ENCODE measurements at places on chromosomes 7 and 10.

DNA sequence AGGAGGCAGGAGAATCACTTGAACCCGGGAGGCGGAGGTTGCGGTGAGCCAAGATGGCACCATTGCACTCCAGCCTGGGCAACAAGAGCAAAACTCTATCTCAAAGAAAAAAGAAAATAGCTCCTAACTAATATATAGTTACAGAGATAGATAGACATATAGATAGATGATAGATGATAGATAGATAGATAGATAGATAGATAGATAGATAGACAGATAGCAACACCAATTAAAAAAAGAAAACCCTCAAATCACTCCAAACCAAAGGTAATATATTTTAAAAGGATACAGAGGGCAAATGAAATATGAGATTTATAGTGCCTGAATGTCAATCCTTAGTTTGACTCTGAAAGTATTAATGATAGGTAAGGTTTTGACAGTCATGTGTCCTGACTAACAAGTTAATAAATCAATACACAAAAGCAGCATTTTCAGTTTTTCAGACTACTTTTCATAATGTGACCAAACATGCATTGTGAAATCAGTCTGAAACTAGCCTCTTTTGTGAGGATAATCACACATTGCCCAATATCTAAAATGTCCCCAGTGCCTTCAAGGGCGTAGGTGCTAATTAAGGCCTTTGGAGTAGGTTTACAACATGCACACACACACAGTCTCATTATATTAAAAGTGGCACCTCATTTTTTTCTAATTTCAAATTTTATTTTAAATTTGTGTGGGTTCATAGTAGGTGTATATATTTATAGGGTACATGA lies 61.2 kb downstream of the BPGM start:
- no peak for DNase-seq

DNA sequence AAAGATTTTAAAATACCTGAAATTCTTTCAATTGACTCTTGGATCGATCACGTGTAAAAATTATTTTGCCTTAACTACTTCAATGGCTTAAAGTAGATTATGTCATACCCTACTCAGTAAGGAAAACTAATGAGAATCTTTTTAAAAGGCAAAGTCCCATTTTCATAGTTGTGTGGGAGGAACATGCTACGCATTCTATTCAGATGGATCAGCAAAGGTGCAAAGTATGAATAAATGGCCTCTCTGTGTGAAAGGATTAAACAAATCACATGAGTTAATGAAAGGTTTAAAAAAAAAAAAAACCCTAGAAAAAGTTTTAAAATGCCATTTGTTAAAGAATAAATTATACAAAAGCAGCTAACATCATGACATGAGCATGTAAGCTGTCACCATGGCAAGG lies 77.1 kb downstream of the ENO4 start:
- DNase-seq: no peak

DNA sequence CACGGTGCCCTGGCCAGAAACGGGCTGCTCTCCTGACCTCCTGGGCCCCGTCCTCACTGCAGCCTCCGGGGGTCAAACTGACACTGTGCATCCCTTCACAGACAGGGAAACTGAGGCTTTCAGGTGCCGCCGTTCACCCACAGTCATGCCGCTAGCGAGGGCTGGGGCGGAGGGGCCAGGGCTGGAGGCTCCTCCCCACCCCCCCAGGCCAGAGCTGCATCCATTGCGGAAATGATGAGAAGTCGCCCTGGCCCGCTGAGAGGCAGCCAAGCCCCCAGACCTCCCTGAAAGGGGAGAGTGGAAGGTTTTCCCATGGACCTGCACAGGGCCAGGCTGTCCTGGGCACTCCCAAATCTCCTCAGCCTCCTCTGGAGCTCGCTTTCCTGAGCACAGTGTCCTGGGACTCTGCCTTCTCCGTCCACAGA lies 16.5 kb upstream of the INPP5A start:
- no peak for DNase-seq

DNA sequence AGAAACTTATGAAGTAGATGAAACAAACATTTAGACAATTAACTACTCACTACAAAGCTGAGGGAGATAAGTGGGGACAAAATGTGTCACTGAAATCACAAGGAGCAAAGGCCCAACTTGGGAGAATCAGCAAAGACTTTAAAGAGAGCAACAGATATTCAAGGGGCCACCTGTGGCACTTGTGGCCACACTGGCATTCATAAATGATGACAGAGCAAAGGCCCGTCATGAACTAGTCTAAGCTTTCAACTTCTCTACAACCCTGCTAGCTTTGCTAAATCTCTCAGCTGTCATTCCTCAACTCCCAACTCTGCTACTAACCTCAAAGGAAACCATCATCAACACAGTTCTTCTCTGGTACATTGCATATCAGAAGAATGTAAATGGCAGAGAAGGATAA lies 178.4 kb downstream of the CPEB3 start:
- DNase-seq: no peak

DNA sequence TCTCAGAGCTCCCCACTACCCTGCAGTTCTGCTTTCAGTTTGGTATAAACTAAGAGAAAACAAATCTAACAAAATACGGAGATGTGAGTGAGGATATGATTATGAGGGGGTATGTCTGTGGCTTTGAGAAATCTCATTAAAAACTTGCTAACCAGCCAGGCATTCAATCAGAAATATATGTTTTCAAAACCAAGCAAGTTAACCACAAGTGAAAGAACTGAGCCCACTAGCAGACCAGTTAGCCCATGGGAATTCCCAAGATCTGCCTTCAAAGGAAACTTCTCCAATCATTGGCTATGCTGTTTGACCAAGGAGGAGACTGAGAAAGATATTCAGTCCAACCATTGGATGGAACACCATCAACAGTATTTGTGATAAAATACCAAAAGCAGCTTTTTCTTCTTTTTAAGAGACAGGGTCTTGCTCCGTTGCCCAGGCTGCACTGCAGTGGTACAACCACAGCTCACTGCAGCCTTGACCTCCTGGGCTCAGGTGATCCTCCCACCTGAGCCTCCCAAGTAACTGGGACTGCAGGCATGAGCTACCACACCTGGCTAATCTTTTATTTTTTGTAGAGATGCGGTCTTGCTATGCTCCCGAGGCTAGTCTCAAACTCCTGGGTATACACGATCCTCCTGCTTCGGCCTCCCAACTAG lies 41.2 kb downstream of the FGFR2 start:
- DNase-seq: no peak

DNA sequence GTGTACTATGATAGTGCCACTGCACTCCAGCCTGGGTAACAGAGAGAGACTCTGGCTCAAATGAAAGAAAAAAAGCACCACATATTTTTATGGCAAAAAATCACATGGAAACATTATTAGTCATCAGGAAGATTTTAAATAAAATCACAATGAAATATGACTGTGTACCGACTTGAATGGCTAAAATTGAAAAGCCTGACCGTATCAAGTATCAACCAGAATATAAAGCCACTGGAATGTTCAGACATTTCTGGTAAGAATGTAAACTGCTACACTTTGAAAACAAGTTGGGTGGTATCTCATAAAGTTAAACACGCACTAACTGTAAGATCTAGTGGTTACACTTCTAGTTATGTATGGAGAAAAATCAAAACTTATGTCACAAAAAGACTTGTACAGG lies 306.7 kb upstream of the MBL2 start:
- DNase-seq: no peak

DNA sequence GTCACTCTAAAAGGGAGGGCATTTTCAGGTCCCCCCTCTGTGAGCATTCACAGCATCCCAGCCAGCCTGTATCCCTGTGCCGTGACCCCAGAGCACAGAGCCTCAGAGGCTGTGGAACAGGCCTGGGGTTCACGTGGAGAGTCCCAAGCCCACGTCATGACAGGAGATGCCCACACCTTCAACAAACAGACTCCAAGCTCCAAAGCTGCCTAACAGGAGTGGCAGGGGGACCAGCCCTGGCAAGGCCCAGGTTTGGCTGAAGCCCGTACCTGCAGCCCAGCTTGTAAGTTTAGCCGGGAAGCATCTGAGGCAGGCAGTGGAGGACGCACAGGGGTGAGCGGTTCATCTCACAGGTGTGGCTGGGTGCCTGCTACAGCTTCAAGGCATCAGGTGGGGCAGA lies 33.5 kb downstream of the LHPP start:
- no peak for DNase-seq

DNA sequence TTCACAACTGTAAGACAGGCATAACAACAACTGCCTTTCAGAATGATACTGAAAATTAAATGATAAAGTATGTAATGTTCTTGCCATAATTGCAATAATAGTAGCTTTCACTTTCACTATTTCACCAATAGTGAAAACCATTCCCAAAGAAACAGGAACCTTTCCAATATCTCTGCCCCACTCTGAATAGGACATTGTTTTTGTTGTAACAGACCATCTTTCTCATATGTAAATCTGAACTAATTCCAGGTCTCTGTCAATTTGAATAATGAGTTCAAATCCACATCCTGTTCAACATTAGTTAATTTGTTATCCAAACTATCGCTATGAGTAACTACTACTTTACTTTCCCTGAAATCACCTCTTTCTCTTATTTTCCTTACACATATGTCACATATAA lies 148.0 kb downstream of the LRRN3 start:
- no peak for DNase-seq

GRCh38 chr7:39172137-39172536 lies 194.4 kb downstream of the POU6F2 start:
- no peak for DNase-seq

- DNase-seq: no peak
These were observed 199.8 kb downstream of the AHR start for GRCh38 chr7:17498230-17498629.

- no peak for DNase-seq
These were observed 67.6 kb downstream of the PRKAG2 start for GRCh38 chr7:151809146-151809863.

DNA sequence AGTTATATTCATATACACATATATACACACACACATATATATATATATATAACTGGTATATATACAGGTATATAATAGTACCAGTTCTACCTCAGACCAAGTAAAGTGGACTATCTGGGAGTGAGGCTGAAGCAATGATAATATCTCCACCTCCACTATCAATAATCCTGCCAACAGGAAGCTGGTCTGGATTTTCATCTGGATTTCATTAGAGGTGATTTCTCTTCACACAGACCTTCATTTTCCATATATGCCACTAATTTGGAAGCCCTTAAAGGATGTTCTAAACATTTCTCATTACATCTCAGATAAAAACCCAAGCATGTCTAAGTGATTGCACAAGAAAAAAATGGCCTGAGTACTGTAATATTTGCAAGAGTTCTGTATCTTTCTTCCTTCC lies 1.7 kb upstream of the SLC35B4 start:
- DNase-seq: no peak

DNA sequence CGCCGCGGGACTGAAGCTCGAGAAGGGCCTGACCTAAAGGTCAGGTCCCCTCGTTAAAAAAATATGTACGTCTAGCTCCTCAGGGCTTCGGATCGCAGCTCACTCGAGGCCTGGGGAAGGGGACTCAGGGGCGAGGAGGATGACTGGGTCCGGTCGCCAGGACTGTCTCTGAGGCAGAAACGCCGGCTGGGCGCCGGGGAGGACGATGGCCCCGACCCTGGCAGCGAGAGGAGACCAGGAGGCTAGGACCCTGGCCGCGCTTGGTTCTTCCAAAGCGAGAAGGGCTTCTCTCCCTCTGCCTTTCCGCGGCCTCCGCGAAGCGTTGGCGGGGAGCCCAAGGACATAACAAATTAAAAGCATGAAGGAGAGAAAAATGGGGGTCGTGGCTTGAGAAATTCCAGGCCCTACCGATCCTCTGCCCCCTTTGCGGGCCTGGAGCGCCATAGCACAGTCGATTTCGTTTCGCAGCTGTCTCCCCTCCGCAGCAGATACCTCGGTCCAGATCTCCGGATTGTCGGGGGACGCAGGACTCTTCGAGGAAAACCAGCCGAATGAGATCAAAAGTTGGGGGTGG lies 3.1 kb downstream of the NKX2-3 start:
- DNase-seq: no peak

GRCh38 chr10:118737603-118738302 lies 17.0 kb downstream of the CACUL1 start:
- DNase-seq: no peak

- DNase-seq: no peak
These were observed 21.9 kb upstream of the ADAM22 start for GRCh38 chr7:87912121-87912520.

DNA sequence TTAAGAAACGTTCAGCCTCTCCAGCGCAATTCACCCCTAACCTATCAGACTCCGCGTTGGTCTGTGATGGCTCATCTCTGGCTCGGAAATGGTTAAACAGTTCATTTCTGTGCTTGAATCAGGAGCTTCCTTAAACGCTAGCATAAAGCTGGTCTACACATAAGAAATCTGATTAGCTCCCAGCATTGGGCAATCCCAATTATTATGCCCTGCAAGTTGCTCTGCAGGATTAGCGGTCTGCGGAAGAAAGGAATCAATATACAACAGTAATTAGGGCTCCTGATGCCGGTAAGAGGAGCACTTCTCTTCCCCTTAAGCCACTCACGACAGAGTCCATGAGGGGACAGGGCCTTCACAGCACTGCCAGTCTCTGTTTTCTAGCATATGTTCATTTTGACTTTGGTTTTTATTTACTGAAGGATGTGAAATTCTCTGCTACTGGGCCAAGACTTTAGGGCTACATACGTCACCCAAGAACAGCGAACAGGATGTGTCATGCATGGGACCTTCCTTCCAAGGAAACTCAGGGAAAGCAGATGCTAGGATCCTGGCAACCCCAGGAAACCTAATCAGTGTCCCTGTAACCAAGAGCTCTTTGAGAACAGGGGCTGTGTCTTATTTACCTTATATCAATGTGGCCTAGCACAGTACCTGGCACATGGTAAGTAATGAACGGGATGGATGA lies 324.4 kb downstream of the KCNMA1 start:
- DNase-seq: no peak

GRCh38 chr7:157609516-157609915 lies 272.7 kb downstream of the DNAJB6 start:
- no peak for DNase-seq

DNA sequence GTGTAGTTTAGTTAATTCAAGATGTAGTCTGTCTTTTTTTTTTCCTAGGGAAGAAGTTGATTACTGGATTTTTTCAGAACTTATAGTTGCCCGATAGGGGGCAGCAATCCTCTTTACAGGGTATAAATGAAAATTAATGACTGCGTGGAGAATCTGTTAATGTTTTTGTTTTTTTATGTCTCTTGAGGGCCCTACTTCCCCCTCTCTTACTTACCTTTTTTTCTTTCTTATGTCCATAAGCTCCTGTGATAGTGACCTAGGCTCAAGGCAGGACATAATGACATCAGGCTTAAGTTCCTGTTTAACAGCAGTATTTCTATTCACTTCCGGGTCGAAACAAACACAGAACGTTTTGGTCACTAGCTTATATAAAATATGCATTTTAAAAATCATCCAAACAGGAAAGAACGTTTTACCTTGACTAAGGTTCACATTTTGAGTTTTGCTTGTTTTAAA lies 18.8 kb downstream of the CDC123 start:
- DNase-seq: no peak

Data from AG04449 (cell line).